Peyer's patch (tissue), 4 donors: ENCODE measurements at places on chromosomes 6 and 20.

GRCh38 chr20:53716395-53716794 lies 122.8 kb upstream of the ZNF217 start:
- no peak for DNase-seq

DNA sequence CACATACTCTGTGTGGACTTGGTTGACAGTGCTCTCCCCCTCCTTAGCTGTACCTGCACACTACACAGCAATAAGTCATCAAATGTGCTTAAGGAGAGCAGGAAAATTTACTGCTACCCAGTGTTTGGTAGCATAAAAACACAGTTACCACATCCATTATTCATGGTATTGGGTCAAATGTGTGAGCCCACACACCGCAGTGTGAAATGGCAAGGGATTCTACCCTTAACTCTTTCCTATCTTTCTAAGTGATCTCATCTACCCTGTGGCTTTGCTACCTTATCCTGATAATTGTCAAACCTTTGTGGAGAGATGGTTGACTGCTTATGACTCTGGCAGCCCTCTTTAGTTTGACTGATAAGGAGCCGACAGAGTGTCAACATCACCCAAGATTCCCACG lies 47.6 kb downstream of the STX11 start:
- no peak for DNase-seq

- peak; percentile 100 for DNase-seq
Observed at GRCh38 chr20:62237801-62238568, at the start of gene OSBPL2. Gene OSBPL2, plus strand, starts transcription at chr20:62238521. Its CDS starts 17,664 bp downstream, at chr20:62256185.

GRCh38 chr6:130598021-130598989 lies 228.9 kb upstream of the SMLR1 start:
- no peak for DNase-seq

DNA sequence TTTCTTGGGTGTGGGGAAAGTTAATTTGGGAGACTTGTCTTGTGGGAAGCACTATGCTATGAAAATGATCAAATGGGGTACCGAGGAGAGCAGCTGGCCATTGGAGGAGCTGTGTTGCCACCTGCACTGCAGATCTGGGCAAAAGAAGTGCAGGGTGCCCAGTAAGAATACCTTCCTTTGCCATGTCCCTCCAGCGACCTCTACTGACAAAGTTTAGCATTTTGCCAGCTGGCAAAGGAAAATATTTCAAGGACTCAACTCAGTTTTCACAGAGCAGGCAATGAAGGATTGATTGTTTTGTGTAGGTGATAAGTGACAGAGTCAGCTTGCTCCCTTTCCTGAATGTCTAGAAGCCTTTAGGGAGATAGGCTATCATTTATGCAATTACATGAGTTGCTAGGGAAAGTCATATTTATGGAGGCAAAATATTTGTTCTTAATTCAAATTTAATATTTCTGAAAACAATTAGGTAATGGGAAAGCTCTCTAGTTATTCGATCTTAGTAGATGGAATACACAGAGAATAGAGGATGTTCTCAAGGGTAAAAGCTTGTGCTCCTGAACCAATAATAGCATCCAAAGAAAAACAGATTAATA lies 118.4 kb downstream of the FARS2 start:
- DNase-seq: no peak

- DNase-seq: no peak
Observed at GRCh38 chr6:73233048-73233447, 7.8 kb upstream of the KHDC1L start.

GRCh38 chr6:127216810-127217789 lies 49.6 kb upstream of the RNF146 start:
- DNase-seq: no peak

GRCh38 chr6:165849534-165850430 lies 186.7 kb upstream of the PDE10A start:
- DNase-seq: no peak

DNA sequence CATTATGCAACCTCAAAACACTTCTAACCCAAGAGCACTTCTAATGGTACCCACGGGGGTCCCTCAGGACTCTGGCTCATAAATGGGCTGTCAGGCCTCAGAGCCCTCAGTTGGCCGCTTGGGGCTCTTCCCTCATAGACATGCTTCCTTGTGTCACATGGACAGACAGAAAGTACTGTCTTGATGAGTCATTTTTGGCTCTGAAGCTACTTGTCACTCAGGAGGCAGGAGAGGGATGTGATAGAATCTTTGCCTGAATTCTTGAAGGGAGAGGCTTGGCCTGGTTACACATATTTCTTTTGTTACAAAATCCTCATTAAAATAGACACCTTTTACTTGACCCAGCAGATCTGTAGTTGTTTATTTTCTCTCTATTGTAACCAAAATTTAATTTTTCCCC lies 15.1 kb upstream of the EDN1 start:
- no peak for DNase-seq

- DNase-seq: no peak
Observed at GRCh38 chr20:57076951-57077350, 189.5 kb downstream of the BMP7 start.

- peak; percentile 92 for DNase-seq
Observed at GRCh38 chr20:17680836-17681725, 961 bp downstream of the RRBP1 start.

GRCh38 chr20:3606021-3606420 lies 57.2 kb downstream of the GFRA4 start:
- DNase-seq: no peak

- DNase-seq: no peak
Observed at GRCh38 chr6:3919130-3919628, 70.0 kb downstream of the FAM50B start.

GRCh38 chr6:40285996-40286395 lies 301.2 kb downstream of the LRFN2 start:
- DNase-seq: no peak

- no peak for DNase-seq
Observed at GRCh38 chr6:11596640-11597237, 59.2 kb downstream of the TMEM170B start.

DNA sequence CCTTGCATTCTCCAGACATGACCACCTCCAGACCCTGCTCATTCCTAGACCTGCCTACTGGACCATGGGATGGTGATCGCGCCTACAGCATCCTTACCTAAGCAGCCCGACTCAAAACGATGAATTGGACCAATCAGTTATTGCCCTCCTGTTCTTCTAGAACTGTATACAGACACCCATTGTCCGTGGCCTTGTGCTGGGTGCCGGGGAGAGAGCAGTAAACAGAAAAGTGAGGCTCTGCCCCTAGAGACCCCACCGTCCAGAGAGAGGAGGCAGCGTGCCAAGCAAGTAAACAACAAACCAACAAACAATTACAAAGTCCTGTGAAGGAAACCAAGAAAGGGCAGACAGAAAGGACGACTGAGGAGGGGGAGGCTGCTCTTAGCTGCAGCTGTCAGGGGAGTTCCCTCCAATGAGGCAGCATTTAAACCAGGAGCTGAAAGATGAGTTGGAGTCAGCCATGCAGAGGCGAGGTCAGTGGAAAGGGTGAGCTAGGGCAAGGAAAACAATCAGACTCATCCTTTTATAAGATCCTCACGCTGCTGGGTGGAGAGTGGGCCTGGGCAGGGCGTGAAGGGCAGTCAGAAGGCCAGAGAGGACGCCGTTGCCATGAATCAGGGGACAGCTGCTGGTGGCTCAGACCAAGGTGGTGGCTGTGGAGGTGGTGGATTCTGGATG lies 37.6 kb upstream of the BLCAP start:
- DNase-seq: peak; percentile 33

DNA sequence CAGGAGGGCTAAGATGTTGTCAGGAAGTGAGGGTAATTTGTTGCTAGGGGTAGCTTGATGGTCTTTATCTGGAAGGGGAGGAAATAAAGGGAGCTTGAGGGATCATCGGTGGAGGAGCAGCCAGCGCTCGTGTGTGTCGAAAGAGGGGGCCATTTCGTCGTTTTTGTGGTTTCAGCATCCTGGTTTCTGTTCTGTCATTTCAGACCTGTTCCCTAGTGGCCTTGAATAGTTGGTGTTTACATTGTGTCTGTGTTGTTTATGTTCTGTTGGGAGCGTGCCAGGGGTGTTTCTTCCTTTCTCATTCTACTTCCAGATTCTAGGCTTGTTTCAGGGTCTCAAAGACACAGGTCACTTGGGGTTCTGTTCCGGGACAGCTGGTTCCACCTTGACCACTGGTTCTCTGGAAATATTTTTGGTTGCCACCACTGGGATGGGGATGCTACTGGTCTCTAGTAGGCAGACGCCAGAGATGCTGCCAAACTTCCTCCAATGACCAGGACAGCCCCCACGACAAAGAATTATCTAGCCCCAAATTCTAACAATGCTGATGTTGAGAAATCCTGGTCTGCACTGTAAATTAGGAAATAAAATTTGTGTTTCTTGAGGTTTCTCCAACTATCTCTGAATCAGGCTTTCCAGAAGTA lies 113.9 kb upstream of the NAA20 start:
- DNase-seq: no peak

DNA sequence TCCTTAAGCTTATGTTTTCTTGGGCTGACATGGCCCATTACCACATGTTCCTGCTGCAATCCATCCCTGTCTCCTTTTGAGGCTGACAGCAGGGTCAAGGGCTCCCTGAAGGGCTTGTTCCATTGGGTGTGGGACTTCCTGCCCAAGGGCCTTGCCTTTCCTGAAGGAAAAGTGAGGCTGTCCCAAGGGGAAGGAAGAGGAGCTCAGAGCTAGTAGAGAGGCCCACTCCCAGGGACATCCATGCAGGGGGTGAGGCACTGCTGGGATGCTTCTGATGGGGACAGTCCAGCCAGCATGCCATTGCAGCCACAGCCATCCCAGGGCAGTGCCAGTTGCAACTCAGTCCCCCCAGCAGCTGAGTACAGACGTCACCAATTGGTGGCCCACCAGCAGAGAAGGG lies 138.4 kb upstream of the FOXA2 start:
- no peak for DNase-seq

DNA sequence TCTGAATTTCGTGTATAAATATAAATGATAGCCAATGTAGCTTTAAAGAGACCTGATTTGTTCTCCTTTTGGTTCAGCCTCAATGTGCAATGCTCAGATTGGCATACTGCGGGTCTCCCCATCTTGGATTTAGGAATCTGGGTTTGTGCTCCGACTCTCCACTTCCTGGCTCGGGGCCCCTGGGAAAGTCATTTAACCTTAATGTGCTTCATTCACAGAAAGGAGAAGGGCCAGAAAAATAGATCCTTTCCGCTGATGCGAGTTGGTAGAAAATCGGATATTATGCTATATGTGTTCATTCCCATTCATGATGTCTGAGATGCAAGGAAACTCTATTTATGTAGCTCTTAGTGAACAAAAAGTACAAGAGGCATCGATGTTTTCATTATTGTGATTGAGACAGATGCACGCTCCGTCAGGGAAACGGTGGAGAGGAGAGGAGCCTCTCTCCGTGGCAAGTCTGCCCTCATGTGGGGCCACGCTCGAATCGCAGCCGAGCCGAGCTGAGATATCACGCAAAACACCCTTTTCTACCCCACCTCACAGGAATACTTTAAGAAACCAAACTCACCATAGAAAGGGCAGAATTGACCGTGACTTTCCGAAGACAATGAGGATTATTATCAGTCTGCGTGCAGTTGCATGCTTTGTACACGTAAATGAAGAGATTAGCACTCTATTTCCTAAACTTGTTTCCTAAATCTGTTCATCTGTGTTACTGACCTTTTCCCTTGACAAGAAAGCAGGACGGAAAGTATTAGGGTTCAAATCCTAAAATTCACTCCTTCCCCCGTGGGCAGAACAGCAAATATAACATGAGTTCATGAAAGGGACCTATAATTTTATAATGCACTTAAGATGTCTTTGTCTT lies 136.6 kb downstream of the COL9A1 start:
- peak; percentile 57 for DNase-seq

DNA sequence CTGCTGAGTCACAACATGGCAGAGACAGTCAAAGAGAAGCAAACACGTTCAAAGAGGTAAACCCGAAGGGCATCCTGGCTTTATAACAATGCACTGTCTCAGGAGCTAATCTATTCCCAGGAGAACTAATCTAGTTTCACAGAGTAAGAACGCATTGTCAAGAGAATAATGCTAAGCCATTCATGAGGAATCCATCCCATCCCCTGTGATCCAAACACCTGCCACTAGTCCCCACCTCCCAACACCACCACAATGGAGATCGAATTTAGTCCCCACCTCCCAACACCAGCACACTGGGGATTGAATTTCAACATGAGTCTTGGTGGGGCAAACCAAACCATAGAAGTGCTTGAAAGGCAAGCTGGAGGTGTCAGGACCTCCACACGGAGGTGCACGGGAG lies 231.5 kb upstream of the ID4 start:
- no peak for DNase-seq

- DNase-seq: peak; percentile 57
Observed at GRCh38 chr6:118719351-118720124, 68.1 kb upstream of the CEP85L start.

DNA sequence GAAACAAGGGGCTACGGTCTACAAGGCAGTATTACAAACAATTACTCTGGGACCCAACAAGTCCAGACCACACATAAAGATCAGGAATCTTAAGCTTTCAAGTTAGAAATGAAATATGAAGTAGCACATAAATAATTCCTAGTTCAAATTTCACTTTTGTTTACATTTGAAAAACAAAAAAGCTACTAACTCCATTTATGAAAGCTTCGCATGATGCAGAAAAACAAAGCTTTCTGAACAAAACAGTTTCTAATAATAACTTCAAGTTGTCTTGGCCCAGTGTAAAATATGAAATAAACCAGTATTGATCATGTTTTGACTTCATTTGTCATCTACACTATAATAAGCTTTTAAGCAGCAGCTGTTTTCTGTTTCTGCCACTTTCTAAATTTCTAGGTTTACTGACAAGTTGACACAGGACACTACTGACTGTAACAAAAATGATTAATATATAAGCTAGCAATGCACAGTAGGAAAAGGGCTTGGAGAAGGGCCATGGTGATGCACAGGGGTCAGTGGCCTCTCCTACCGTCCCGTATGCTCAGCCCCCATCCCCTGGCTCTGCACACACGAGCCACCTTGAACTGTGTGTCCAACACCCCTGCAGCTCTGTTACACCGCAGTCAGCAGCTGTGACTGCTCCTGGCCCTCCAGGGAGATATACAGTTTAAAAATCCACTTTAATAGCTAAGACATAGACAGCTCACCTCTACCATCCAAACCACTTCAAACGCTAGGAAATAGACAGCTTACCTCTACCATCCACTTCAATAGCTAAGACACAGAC lies 13.3 kb upstream of the RAB22A start:
- no peak for DNase-seq

- DNase-seq: no peak
Observed at GRCh38 chr20:9093218-9093957, 24.5 kb downstream of the PLCB4 start.

GRCh38 chr20:51196991-51197651 lies 174.2 kb upstream of the KCNG1 start:
- no peak for DNase-seq

GRCh38 chr20:56451056-56451765 lies 17.2 kb upstream of the RTF2 start:
- no peak for DNase-seq

DNA sequence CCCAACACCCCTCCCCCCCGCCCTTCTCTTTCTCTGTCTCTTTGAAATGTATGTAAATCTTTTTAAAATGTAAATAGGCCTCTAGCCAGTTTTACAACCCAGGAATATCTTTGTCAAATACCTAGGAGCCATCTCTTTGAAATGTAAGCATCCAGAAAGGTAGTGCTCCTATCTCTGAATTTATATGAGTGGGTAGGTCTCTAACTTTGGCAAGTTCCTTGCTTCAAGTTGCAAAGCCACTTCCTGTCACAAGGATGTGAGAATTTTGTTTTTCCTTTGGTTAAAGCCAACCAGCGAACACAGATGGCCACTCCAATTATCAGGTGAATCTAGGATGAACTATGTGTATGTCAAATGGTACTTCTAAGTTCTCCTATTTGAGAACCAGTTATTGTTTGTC lies 6.2 kb upstream of the DEFB132 start:
- DNase-seq: no peak
